ENCODE measurements at places on chromosomes 13 and 19.

DNA sequence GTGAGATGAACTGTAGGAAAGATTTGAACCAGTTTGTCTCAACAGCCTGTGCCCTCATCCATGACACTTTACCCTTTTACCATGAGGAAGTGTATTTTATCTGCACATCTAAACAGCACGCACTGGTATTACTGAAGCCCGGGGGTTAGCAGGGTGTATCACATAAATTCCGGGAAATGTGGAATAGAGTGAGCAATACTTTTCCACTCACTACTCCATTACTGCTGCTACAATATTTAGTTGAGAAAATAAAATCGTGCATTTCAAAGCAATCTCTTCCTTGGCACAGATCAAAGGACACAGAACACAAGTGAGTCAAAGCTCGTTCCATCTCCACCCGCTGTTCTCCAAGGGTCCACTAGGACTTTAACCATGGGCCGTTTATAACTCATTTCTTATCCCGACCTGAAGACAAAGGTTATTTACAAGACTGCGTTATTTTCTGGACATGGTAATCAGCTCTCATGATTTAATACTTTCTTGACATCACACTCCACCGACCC, 35.2 kb downstream of the STK24 start:
- DNase-seq = no peak

- DNase-seq = peak; percentile 95
Measured at GRCh38 chr19:16628183-16628983, at the start of gene MED26. Gene MED26 (minus strand): TSS chr19:16628204. CDS start chr19:16627943, 261 bp downstream.

DNA sequence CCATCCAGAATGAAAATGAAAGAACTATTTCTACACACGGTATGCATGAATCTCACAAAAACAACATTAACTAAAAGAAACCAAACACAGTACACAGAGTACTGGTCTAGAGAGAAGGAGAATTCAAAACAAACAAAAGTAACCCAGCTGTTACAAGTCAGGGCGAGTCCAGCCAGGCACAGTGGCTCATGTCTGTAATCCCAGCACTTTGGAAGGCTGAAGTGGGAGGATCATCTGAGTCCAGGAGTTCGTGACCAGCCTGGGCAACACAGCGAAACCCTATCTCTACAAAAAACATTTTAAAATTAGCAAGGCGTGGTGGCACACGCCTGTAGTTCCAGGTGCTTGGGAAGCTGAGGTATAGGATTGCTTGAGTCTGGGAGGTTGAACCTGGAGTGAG, 1.7 kb upstream of the PSMC4 start:
- DNase-seq = no peak

- DNase-seq = no peak
Measured at GRCh38 chr13:92097337-92097903, 699.0 kb downstream of the GPC5 start.

DNA sequence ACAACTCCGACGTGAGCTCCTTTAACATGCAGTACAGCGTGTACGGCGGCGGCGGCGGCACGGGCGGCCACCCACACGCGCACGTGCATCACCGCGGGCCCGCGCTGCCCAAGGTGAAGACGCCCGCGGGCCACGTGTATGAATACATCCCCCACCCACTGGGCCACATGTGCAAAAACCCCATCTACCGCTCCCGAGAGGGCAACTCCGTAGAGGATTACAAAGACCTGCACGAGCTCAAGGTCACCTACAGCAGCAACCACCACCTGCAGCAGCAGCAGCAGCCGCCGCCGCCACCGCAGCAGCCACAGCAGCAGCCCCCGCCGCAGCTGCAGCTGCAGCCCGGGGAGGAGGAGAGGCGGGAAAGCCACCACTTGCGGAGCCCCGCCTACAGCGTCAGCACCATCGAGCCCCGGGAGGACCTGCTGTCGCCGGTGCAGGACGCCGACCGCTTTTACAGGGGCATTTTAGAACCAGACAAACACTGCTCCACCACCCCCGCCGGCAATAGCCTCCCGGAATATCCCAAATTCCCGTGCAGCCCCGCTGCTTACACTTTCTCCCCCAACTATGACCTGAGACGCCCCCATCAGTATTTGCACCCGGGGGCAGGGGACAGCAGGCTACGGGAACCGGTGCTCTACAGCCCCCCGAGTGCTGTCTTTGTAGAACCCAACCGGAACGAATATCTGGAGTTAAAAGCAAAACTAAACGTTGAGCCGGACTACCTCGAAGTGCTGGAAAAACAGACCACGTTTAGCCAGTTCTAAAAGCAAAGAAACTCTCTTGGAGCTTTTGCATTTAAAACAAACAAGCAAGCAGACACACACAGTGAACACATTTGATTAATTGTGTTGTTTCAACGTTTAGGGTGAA, 6.6 kb downstream of the SLITRK5 start:
- DNase-seq = peak; percentile 56

DNA sequence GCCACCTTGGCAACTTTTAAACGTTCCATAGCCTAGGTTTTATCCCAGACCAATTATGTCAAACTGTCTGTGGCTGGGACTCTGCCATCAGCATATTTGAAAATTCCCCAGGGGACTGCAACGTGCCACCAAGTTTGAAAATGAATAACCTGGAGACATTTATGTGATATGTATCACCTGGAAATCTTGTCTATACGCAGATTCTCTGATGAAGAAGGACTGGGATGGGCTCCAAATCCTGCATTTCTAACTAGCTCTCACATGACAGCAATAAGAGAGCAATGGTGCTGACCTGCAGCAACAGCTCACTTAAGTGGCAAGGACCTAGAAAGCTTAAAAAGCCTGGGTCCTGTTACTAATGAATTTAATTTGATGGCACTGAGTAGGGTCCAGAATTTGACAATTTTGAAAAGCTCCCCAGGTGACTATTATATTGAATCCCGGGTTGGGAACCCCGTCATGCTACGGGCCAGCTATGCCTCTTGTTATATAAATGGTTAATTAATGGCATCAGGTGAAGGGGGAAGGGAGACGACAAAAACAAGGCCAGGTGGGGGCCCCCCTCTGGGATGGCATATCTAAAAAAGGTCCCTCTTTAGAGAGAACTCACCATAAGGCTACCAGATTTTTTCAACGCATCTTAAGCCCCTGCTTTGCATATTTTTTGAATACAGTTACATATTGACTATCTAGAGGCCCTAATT, 213.7 kb downstream of the ZIC5 start:
- no peak for DNase-seq

DNA sequence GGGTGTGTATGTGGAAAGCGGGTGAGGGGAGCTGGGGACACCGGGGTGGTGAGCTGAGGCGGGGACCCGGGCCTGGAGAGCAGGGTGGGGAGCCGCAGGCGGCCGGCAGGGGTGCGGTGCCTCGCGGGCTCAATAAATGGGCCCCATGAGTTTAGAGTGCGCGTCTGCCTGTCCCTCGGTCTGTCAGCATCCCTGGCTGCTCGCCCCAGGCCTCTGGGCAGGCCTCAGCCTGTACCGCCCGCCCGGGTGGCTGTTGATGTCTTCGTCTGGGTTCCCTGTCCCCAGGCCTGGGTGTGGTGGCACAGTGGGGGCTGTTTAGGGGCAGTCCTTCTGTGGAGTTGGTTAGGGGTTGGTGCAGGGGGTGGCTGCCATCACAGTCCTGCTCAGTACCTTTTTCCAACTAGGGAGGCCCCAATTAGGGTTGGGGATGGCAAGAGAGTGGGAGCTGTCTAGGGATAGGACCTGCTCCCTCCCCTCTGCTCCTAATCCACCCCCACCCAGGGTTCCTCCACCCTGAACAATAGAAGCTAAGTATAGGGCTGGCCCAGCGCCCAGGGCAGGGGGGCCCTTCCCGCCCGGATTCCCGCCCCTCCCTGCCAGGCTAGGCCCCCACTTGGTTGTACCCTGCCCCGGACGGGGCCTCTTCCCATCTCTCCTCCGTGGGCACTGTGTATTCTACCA, 12.2 kb downstream of the CIC start:
- no peak for DNase-seq

GRCh38 chr13:45441633-45442032, 23.1 kb upstream of the COG3 start:
- DNase-seq = peak; percentile 20

GRCh38 chr19:39139305-39139874, 13.8 kb downstream of the PAK4 start:
- DNase-seq = no peak

- DNase-seq = peak; percentile 24
Measured at GRCh38 chr13:111505175-111505777, 184.8 kb downstream of the TEX29 start.

- no peak for DNase-seq
Measured at GRCh38 chr13:97986835-97987234, 33.4 kb downstream of the IPO5 start.

DNA sequence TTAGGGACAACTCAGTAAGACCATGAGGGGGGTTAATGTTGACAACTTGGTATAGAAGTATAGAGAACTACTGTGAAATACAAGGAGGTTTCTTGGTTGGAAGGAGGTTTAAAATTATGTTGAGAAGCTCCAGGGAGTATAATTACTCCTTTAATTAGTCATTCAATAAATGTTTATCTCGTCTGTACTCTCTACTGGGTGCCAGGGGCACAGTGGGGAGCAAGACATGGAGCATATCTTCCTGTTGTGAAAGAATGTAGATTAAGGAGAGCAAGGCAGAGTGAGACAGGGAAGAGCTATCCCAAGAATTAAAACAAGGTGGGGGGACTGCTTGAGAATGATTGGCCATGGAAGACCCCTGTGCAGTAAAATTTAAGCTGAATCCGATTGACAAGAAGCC, 33.7 kb upstream of the TDRD3 start:
- no peak for DNase-seq

- no peak for DNase-seq
Measured at GRCh38 chr13:75194717-75195462, 287.1 kb downstream of the TBC1D4 start.

Measured in common myeloid progenitor, CD34-positive (primary cell).